NCI-H446 treated with DMSO at 0.1 percent for 48 hours (cell line): ENCODE measurements at places on chromosomes 1 and 21.
A peak's percentile ranks its signal among the peaks of the same experiment; 100 is the strongest.

DNA sequence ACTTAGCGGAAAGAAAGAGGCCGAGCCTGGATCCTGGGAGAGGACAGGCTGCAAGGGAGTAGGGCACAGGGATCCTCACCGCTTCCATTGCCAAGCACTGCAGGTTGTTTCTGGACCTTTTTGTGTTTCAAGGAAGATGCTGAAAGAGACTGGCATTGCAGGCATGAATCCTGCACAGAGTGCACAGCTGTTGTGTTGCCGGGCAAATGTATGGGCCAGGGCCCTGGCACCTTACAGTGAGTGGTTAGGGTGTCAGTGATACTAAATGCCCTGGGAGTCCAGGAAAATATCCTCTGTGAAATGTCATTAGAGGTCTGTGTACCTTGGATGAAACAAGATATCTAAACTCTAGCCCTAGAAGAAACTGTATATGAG, 145.5 kb upstream of the FGGY start:
- no peak for DNase-seq

- DNase-seq, result no peak
Observed at GRCh38 chr1:94579876-94580294, 38.3 kb upstream of the F3 start.

- no peak for DNase-seq
Observed at GRCh38 chr1:184366997-184367396, 19.8 kb upstream of the C1orf21 start.

DNA sequence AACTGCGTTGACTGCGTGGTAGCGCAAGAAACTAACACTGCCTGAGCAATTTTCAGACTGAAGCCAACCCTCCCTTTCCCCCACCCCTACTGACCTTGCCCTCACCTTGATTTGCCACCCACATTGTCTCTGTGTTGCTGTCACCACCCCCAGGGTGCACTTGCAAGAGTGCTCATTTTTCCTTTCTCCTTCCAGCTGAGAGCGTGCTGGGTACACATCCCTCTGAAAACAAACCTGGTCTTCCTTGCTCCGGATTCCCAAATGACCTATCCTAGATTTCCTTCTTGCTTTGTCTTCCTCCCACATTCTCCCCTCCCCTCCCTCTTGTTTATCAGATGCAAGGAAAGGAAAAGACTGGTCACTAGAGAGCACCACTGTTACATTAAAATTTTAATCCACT, 24.2 kb downstream of the MPZ start:
- no peak for DNase-seq

- no peak for DNase-seq
Observed at GRCh38 chr1:96034006-96034405, 687.6 kb upstream of the PTBP2 start.

DNA sequence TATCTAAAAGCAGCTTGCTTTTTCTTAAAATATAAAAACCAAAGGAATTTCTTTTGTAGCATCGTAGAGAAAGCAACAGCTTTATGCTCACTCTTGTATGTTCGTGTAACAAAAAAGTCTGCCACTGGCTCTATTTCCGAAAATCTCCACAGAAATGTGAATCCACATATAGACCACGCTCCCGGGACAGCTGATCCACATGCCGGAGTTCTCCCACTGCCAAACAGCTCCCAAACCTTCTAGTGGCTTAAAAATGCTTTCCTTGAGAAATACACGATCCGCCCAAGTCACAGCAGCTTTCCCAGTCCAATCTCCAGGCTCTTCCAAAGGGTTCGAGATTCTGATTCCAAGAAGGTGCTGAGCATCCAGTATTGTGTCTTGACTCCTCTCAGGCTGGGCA, 29.3 kb downstream of the PCSK9 start:
- no peak for DNase-seq

DNA sequence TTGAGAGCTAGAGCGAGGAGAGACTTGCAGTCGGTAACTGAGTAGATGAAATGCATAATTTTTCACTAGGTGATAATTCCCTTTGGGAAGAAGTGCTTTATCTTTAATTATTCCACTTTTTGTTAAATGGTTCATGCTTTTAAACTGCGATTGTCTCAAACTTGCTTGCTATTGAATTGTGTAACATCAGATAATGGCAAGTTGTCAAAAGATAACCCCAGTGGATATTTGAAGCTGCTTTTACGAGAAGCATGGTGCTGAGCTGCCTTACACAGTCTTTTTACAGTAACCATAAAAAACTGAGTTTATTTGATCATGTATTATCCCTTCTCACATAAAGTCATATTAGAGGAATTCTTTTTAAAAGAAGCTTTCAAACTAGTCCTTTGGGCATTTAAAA, 30.2 kb downstream of the TMEM50B start:
- no peak for DNase-seq

DNA sequence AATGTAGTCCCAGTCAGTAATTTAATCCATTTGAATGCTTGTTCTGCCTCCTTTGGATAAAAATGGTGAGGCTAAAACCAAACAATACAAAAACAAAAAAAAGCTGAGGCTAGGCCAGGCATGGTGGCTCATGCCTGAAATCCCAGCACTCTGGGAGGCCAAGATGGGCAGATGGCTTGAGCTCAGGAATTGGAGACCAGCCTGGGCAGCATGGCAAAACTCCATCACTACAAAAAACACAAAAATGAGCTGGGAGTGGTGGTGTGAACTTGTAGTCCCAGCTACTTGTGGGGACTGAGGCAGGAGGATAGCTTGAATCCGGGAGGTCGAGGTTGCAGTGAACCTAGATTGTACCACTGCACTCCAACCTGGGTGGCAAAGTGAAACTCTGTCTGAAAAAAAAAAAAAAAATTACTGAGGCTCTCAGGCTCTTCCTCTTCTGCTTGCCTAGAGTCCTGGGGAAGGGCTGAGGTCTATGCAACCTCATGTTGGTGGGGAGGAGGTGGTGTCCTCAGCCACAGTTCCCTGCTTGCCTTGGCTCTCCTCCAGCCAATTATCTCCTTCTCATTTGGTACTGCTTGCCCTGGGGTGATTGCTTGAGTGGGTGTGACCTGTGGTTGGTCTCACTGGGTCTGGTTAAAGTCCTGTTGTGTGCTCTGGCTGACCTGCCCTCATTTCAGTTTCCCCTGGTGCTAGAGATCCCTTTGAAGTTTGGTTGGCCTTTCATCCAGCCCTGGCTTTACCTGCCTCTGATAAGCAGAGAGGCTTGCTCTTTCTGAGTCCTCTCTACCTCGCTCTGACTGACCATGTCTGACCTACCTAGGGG, 20.9 kb downstream of the S1PR1 start:
- peak; percentile 72 for DNase-seq

DNA sequence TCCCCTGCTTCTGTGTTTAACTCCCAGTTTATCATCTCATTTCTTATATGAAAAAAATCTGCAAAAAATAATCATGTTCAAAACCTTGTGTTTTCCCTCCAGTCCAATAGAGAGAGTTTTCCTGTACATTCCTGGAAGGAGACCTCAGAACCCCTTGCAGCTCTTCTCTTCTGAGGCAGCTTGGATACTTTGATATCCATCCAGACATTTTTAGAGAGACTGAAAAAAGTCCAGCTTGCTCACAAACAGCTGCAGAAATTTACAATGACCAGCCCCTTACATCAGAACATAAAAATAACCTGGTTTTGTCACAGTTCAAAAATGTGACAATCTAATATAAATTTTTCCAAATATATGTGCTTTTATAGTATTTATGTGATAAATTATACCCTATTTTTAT, 73.3 kb upstream of the C1orf115 start:
- no peak for DNase-seq

- no peak for DNase-seq
Observed at GRCh38 chr1:29752141-29752540, 515.8 kb downstream of the PTPRU start.

DNA sequence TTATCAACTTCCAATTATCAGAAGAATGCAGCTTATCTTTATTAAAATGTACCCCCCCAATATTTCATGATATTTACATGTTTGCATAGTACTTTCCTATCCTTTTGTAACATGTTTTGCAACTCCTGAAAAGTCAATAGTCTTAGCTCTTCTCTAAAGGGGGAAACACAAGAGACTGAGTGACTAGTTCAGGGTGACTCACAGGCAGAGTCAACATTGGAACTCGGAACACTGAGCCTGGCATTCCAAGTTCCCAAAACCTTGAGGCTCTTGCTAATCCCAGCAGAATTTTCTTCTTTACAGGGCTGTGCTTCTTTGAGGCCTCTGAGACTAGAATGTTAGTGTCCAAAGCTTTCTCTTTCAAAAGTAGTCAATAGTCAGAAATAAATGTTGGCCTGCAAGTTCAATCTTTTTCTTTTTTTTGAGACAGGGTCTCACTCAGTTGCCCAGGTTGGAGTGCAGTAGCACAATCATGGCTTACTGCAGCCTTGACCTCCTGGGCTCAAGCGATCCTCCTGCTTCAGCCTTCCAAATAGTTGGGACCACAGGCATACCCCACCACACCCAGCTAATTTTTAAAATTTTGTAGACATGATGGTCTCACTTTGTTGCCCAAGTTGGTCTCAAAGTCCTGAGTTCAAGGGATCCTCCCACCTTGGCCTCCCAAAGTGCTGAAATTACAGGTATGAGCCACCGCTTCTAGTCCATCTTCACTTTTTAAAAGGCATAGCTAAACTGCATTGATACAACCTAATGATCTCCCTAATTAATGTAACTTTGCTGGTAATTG, 37.5 kb downstream of the ZNF281 start:
- DNase-seq, result no peak

DNA sequence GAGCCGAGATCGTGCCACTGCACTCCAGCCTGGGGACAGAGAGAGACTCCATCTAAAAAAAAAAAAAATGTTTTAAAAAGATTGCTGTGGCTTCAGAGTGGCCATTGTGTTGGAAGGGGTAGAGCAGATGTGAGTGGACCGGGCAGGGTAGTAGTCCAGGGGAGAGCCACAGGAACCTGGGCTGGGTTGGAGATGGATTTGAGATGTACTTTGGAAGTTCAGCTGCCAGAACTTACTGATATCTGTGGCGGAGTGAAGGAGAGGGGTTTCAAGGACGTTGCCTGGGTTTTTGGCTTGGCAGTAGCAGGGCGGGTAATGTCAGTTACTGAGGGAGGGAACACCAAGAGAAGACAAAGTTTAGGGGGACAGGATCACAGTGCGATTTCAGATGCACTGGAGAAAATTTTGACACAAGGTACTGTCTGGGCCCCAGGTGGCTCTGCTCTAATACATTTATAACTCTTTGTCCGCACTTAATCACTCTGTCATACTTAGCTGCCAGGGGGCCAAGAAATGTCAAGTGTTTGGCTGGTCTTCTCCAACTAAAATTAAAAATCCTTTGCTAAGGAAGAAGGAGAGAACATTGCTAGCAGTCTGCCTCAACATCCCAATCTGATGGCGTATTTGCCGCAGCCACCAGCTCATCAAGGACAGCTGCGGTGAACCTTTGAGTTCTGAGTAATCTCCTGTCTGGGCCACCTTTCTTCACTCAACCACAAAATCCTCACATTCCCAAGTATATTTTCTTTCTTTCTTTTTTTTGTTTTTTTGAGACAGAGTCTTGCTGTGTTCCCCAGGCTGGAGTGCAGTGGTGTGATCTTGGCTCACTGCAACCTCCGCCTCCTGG, 9.6 kb downstream of the EPHX1 start:
- no peak for DNase-seq
